ENCODE measurements at places on chromosomes 11 and 22. TPM values are rescaled to one million over a fixed set of nuclear protein-coding genes. Genes with fewer than 3 reads are reported as not detected.

DNA sequence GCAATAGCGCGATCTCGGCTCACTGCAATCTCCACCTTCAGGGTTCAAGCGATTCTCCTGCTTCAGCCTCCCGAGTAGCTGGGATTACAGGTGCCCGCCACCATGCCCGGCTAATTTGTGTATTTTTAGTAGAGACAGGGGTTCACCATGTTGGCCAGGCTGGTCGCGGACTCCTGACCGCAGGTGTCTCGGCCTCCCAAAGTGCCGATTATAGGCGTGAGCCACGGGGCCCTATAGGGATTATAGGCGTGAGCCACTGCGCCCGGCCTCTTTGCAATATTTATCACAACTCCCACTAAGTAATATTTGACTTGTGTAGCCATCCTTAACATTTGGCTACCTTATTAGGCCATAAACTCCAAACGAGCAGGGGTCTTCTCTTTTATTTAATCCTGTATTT lies 879 bp upstream of the CUL5 start:
- DNase-seq: no peak

DNA sequence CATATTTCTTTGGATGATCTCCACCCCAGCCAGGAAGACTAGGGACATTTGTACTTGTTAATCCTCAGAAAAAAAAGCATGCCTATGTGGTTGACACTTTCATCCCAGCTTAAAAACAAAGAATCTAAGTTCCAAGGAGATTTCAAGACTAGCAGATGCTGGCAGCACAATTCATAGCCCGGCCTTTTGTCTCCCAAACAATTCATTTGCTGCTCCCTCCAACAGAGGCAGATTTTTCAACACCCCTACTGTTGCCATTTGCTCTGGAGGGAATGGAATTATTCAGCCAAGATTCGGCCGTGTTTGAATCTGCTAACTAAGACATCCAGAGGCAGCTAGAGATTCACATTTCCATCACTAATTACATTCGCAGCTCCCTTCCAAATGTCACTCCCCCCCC lies 15.3 kb downstream of the P2RX3 start:
- no peak for DNase-seq

DNA sequence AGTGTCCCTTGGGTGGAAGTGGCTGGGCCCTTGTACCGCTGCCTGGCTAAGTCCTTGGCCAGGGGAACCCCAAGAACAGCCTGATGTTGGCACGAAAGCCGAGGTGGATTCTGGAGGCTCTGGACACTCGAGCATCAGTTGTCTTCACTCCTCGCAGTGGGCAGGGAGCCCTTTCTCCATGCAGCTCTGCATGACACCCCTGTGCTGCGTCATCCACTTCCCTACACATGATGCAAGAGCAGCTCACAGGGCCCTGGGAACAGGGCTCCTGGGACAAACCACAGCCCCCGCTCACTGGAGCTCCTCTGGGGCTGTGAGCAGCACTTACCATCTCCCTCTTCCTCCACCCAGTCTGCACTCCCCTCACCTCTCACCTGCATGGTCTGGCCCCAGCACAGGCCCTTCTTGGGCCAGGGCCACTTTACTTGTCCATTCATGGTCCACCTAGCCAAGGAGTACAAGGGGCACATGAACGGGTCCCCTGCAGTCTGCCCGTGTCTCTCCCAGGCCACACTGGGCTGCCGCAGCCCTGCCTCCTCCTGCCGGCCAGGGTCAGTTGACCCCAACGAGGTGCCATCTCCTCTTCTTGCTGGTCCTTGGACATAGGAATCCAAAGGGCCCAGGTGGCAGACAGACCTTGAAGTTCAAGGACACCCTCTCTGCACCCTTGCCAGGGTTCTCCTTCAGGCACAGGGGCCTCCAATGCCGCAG lies 66.5 kb downstream of the IGF2 start:
- no peak for DNase-seq

GRCh38 chr22:43754176-43754575 lies 57.9 kb downstream of the EFCAB6 start:
- no peak for DNase-seq

TREH gene
- not detected for total RNA-seq

GRCh38 chr11:129856036-129856435 lies 39.3 kb downstream of the NFRKB start:
- no peak for DNase-seq

- DNase-seq: peak; percentile 90
Observed at GRCh38 chr11:40328890-40329614, 1130.4 kb downstream of the LRRC4C start.

DNA sequence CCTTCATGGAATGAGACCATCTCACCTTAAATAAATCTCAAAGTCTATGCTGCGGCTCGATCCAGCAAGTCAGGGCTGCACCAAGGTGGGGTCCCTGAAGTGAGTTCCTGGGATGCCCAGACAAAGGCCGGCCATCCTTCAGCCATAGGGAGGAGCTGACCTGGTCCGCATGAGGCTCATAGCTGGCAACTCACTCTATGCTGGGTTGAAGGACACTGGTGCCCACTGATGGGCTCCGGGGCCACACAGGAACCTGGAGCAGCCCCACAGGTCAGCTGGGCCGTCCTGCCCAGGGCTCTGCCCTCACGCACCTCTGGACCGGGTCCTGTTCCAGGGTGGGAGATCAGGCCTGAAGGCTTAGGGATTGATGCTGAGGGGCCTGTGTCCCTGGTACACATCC lies 1339.3 kb downstream of the TBC1D22A start:
- no peak for DNase-seq

- no peak for DNase-seq
Observed at GRCh38 chr22:46349681-46350080, 14.2 kb downstream of the TRMU start.

DNA sequence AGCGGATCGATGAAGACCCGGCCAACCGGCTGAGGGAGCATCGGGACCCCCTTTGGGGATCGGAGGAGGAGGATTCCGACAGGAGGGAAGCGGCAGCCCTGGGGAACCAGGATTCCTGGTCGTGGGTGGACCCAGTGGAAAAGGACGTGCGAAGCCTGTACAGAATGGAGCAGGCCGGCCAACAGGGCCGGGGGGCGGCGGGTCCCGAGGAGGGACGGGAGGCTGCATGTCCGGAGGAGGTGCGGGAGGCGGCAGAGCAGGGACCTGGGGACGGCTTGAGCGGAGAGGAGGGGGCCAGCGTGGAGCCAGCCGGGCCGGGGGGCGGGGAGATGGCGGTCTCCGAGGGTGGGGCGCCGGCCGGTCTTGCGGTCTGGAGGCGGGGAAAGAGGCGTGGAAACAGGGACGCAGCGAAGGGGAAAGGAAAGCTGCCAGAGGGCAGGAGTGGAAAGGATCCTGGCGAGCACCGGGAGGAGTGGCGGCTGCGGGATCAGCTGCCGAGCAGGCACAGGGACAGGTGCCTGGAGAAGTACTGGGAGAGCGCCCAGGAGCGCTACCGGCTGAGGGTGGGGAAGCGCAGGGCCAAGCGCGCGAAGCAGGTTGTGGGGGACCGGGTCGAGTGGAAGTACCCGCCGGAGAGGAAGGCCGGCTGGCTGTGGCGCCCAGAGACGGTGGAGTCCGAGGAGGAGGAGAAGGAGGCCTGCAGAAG lies at the start of gene ANO5:
Gene ANO5, plus strand, starts transcription at position 444 of the 706 bp plus-strand sequence. CDS start 408 bp downstream, outside the sequence.
- DNase-seq: peak; percentile 74

DNA sequence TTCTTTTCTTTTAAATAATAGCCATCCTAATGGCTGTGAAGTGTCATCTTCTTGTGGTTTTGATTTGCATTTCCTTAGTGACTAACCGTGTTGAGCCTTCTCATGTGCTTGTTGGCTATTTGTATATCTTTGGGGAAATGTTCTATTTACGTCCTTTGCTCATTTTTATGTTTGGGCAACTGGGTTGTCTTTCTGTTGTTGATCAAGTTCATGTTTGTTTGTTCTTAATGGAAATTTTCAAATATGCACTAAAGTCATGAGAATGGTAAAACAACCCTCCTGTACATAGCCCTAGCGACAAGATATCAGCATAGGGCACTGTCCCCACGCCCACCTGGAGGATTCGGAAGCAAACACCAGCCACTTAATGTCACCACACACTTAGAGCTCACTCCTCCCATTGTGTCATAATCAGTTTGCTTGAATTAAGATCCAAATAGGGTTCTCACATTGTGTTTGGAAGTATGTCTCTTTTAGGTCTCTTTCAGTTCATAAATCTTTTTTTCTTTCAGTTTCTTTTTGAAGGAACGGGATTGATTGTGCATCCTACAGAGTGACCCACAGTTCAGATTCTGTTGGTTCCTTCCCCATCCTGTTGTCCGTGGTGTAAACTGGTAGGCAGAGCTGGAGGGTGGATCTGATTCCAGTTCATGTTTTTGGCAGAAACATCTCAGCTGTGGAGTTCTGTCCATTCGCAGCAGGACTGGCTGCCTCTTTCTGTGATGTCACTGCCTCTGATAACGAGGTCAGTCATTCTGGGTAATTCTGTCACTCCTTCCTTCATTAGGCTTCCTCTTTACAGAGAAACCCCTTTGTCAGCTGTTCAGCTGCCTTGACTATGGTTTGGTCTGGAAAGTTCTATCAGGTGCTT lies 26.4 kb upstream of the ADORA2A start:
- DNase-seq: no peak

DDX25 gene
- not detected for total RNA-seq

DNA sequence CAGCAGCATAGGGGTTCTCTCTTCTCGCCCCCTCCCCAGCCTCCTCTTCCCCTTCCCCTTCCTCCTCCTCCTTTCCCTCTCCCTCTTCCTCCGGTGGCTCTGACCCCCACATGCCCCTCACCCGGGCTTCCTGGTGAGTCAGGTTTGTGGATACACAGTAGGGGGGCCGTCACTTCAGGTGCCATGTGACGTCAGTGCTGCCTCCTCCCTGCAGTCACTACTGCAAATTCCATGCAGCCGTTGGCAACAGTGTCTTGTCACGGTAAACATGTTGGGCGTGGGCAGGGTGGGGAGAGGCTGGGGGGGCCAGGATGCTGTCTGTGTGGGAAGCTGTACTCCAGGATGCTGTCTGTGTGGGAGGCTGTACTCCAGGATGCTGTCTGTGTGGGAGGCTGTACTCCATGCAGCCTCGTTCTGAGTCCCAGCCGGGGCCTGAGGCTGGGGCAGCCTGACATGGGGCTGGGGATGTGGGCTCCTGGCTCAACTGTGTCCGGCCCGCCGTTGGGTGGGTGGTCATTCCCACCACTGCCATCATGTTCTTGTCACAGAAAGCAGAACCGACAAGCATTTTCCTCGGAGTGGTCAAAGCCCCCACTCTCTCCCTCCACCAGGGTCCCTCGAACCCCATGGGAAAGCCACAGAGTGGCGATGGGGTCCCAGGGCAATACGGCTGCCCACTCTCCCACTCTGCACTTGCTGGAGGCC lies 2.4 kb upstream of the MUC2 start:
- DNase-seq: peak; percentile 34

DNA sequence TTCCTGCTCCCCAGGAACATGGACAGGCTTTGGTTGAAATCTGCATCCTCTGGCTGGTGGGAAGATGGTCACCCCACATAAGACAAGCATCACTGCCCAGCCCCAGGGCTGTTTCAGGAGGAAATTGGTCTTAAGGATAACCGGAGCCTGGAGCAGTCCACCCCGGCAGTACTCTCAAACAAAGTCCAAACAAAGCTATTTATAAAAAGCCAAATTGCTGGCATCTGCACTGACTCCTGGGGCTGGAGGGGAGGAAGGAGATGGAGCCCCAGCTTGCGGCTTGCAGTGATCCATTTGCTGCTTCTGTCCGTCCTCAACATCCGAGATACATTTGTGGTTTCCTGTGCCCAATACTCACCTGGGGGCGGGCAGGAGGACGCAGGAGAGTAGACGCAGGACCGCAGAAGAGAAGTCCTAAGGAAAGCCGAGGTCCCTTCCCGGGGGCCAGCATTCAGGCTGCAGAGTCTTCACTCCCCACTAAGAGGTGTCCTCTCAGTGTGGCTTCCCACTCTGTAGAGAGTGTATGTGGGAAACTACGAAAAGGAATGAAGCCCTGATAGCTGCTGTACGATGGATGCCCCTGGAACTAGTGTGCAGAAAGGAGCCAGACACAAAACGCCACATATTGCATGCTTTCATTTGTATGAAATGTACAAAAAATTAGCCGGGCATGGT lies 107.3 kb upstream of the FGF3 start:
- no peak for DNase-seq

C22orf42 gene
- total RNA-seq: not detected

DNA sequence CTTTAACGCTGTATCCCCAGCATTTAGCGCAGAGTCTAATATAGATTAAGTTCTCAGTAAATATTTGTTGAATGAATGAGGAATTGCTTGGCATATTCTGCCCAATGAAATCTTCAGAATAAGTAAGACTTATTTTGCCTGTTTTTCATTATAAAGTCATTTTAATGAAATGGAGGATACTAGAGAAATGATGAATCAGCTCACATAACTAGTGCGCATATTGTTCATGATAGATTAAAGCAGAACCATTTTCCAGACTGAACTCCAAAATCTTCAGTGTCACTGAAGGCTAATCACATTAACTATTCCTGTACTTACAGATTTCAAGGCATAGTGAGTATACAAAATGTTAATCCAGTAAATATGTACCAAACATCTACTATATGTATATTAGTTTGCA lies 29.6 kb downstream of the ACER3 start:
- no peak for DNase-seq

GRCh38 chr11:95005642-95006041 lies 19.4 kb upstream of the KDM4E start:
- DNase-seq: no peak

STIM1 gene
- 71.0 TPM for total RNA-seq

SLC17A6 gene
- total RNA-seq: not detected

MFNG gene
- 8.7 TPM for total RNA-seq

DNA sequence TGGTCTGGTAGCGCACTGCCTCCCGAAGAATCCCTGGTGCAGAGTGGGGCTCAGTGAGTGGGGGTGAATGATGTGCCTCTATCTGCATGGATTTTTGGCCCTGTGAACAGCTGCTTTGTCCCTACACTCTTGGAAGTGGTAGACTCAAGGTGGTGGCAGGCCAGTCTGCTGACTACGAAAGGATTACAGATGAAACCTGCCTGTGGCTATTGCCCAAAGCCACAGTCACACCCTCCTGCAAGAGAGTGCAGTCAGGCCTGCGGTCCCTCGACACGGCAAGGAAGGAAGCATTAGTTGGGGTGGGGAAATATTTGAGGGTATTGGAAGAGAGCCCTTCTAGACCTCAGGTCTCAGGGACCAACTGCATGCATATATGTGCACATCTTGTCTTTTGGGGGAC lies 63.7 kb downstream of the DSCAML1 start:
- no peak for DNase-seq

GLYATL1B gene
- total RNA-seq: not detected

DNA sequence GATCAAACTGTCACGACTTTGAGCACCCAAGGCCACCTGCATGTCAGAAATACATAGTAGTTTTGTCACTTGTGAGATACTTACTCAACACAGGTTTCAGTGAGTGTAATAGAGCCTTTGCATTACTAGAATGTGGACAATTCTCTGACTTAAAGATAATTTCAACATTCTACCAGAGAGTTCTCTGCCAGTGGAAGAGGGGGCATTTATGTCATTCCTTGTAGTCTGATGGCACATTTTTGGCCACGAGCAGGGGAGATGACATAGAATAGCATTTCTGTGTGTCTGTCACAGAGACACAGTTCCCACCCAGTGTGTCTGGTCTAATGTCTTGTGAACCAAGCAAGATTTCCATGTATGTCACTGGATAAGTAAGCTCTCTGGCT lies 112.5 kb downstream of the DBX1 start:
- no peak for DNase-seq

GRCh38 chr22:25172153-25172552 lies 27.5 kb upstream of the CRYBB3 start:
- DNase-seq: no peak

GDPD4 gene
- not detected for total RNA-seq

FGF4 gene
- not detected for total RNA-seq

GRCh38 chr11:78652843-78653239 lies 78.2 kb upstream of the NARS2 start:
- no peak for DNase-seq

OR51B5 gene
- not detected for total RNA-seq
